ENCODE measurements at places on chromosomes 3 and 15. TPM values are rescaled to one million over a fixed set of nuclear protein-coding genes. Genes with fewer than 3 reads are reported as not detected.

Gene ARNT2
- total RNA-seq, result 15.9 TPM

DNA sequence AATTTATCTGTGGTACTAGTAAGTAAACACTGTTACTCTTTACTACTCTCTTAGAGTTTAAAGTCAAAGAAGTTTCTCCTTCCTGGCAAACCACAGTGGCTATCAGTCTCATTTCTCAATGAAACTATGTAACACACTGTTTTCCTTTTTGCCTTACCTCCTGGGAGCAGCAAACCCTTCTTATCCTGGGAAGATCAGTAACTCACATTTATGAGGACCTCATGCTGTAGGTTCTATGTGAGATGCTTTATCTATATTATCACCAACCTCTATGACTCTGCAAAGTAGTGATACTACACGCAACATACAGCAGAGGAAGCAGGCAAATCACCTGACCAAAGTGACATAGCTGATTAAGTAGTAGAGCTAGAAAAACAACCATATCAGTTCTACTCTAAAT, 35.3 kb downstream of the PBRM1 start:
- no peaks in the 10 kb centered on the region for H3K4me1 ChIP-seq
- no peak overlapping the region for H3K27ac ChIP-seq
- DNase-seq, result no peak

- no peak overlapping the region for H3K27ac ChIP-seq
- H3K27me3 ChIP-seq, result no peaks in the 10 kb centered on the region
- DNase-seq, result no peak
- no peak overlapping the region for H3K4me3 ChIP-seq
- no peaks in the 10 kb centered on the region for H3K4me1 ChIP-seq
Measured at GRCh38 chr3:30161375-30161774, 445.0 kb upstream of the TGFBR2 start.

Gene TMEM266
- total RNA-seq, result 2.2 TPM

- no peaks in the 10 kb centered on the region for H3K4me1 ChIP-seq
- H3K27me3 ChIP-seq, result peaks cover 50% of the 10 kb centered on the region
- no peaks in the 10 kb centered on the region for H3K36me3 ChIP-seq
- DNase-seq, result no peak
Measured at GRCh38 chr3:152291649-152292066, 22.9 kb downstream of the MBNL1 start.

DNA sequence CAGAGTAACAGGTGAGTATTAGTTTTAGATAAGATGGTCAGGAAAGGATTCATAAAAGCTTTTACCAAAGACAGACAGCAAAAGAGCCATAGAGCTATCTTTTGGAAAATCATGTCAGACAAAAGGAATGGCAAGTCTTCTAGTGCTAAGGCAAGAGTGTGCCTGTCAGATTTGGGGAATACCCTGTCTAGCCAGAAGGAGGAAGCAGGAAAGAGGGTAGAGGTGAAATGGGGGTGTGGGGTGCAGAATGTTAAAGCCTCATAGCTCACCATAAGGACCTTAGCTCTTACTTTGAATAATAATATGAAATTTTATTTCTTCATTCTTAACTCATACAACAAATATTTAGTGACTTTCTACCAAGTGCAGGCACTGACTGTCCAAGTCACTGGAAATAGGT, 512.1 kb upstream of the ROBO2 start:
- H3K27me3 ChIP-seq, result no peaks in the 10 kb centered on the region
- no peak overlapping the region for H3K4me3 ChIP-seq
- no peaks in the 10 kb centered on the region for H3K36me3 ChIP-seq
- no peak for DNase-seq

DNA sequence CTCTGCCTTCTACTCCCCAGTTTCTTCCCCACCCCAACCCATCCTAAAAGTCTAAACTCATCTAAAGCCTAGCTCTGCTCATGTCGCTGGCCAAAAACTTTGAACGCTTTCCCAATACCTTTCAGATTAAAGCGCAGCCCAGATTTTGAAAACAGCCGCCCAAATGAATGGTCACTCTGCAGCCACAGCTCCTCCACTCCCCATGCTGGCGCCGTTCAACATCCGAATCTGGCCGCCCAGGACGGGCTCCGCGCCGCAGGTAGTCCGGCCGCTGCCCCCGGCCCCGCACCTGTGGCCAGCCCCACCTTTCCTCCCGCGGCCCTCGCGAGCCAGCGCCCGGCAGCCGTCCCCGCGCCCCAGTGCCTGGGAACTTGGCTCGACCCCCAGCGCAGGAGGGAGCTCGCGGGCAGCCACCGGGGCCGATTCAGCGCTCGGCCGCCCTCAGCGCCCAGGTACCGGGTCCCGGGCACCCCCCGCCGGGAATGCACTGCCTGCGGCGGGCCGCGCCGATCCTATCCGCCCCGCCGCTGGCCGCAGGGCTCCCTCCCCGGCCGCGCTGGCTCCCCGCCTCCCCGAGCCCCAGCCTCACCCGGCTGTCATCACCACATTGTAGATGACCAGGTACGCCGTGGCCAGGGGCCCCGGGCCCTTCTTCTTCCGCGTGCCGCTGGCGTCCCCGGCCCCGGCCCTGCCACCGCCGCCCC, 417 bp downstream of the HACD2 start:
- H3K4me1 ChIP-seq, result no peaks in the 10 kb centered on the region
- H3K4me3 ChIP-seq, result peak overlapping the region; percentile 88
- no peak overlapping the region for H3K27ac ChIP-seq
- H3K36me3 ChIP-seq, result peaks cover 43% of the 10 kb centered on the region
- no peaks in the 10 kb centered on the region for H3K27me3 ChIP-seq
- DNase-seq, result no peak

DNA sequence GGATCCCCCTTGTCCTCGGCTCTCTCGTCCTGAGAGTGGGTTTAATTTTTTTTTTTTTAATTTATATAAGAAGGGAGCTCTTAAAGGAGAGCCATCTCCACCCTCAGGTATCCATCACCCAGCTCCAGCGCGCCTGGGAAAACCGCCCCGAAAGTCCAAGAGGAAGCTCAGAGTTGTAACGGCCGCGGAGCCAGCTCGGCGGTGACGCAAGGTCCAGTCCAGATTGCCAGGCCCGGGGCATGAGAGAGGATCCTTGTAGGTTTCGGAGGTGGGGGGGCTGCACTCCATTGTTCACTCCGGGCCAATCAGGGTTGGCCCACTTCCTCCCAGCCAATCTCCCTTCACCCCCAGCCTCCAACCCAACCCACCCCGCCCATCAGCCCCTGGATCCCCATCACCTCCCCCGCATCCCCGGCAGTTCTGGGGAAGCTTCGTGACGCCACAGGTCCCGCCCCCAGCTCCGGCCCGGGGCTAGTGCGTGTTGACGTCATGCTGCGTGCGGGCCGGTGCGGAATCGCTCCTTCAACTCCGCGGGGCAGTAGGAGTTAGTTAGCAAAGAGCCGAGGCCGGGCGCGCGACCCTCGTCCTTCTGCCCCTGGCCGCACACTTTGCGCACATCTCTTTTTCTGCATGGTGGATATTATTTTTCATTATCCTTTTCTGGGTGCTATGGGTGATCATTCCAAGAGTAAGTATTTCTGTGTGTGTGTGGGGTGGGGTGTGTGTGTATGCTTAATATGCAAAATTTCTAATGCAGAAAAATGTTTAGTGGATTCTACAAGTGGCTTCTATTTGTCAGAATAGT, at the start of gene ISL2:
Gene ISL2 (plus strand): TSS at position 520 of the 805 bp plus-strand sequence. CDS start 111 bp downstream, at position 631.
- no peak within 1 kb of the TSS for H3K27ac ChIP-seq
- H3K4me3 ChIP-seq, result peak within 1 kb of the TSS; percentile 72
- H3K27me3 ChIP-seq, result peaks cover 92% of the 10 kb centered on the region
- H3K4me1 ChIP-seq, result no peaks in the 10 kb centered on the region
- no peaks in the 10 kb centered on the region for H3K36me3 ChIP-seq

Gene INTS14
- 33.7 TPM for total RNA-seq

- no peaks in the 10 kb centered on the region for H3K36me3 ChIP-seq
- peaks cover 8% of the 10 kb centered on the region for H3K27me3 ChIP-seq
- H3K4me3 ChIP-seq, result no peak overlapping the region
- no peaks in the 10 kb centered on the region for H3K4me1 ChIP-seq
- no peak for DNase-seq
Measured at GRCh38 chr15:90930861-90931574, 1.3 kb downstream of the HDDC3 start.

DNA sequence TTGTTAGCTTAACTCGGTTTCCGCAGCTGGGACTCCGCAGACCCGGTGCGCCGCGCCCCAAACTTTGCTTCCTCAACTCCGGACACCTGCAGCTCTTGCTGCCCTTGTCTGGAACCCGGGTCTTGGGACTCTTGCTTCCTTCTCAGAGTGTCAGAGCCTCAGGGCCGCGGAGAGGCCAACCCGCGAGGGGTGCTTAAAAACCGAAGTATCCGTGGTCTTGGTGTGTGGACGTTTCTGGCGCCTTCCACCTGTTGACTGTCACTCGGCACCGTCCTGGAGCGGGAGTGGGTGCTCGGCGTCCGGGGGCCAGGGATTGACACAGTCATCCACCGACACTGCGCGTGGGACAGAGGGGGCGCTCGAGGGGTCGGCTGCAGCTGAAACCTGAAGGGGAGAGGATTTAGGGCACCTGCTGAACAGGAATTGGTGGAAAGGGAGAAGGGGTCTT, 386 bp downstream of the SQOR start:
- H3K36me3 ChIP-seq, result no peaks in the 10 kb centered on the region
- no peaks in the 10 kb centered on the region for H3K4me1 ChIP-seq
- peaks cover 97% of the 10 kb centered on the region for H3K27me3 ChIP-seq
- DNase-seq, result no peak
- no peak overlapping the region for H3K27ac ChIP-seq

Gene SLC41A3
- total RNA-seq, result 46.8 TPM

DNA sequence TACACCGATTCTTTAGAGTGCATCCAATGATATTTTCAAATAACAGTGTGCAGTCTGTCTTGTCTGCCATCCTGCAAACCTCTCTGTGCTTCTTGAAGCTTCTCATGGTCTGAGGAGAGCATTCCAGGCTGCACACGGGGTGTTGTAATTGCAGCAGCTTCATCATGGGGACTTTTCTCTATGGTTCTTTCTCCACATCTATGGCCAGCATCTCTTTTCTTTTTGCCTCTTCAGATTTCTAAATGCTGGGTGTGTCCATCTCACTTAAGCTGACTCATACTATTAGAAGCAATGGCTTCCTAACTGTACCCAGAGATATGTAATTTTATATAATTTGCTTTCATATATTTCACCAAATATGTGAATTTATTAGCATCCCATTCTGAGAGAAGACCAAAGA, 63.8 kb upstream of the EPHB3 start:
- no peak for DNase-seq
- no peak overlapping the region for H3K4me3 ChIP-seq
- H3K27me3 ChIP-seq, result no peaks in the 10 kb centered on the region
- no peaks in the 10 kb centered on the region for H3K4me1 ChIP-seq
- no peak overlapping the region for H3K27ac ChIP-seq

DNA sequence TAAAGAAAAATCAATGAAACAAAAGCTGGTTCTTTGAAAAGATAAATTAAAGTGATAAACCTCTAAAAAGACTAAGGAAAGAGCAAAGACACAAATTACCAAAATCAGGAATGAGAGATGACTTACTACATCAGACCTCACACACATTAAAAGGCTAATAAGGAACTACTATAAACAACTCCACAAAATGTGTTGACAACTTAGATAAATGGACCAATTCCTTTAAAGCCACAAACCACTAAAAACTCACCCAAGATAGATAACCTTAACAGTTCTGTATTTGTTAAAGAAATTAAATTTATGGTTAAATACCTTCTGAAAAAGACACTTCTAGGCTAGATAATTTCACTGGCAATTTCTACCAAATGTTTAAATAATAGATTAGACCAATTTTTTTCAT, 170.4 kb downstream of the SMAD6 start:
- no peaks in the 10 kb centered on the region for H3K36me3 ChIP-seq
- no peak overlapping the region for H3K4me3 ChIP-seq
- H3K27me3 ChIP-seq, result no peaks in the 10 kb centered on the region

Measured in endodermal cell (in vitro differentiated cells).